ENCODE measurements at places on chromosomes 12 and 14.

- DNase-seq, result peak; percentile 57
These were observed 359.8 kb downstream of the BTG1 start for GRCh38 chr12:91785655-91786498.

- no peak for DNase-seq
These were observed 46.7 kb downstream of the FAM222A start for GRCh38 chr12:109760031-109760929.

DNA sequence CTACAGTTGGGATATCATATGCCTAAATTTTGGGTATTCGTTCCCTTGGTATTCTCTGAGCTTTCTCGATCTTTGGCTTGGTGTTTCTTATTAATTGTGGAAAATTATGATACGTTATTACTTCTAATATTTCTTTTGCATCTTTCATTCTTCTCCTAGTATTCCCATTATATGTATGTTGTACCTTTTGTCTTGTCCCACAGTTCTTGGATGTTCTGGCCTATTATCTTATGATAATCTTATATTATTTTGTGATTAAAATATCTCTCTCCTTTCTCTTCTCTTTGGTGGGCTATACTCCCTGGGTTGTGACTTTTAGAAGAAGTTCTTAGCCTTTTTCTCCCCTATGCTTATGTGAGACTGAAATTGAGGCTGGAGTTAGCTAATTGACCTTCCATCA is 25.2 kb downstream of the PTCSC3 start:
- DNase-seq, result no peak

DNA sequence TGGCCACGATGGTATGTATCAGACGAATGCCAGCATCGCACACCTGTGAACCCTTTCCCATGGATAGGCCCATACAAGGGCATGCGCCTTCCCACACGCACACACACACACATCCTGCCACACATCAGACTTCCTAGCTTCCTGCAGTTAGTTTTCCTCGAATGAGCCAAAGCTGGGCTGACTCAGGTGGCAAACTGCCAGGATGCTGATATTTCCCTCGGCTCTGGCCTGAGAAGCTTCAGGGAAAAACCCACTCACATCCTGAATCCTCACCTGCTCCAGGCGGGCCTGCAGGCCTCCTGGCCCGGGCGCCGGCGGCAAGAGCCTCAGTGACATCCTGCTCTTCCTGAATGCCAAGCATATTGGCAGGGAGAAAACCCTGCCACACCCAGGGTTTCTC is 22.4 kb downstream of the CALM1 start:
- DNase-seq, result peak; percentile 88

DNA sequence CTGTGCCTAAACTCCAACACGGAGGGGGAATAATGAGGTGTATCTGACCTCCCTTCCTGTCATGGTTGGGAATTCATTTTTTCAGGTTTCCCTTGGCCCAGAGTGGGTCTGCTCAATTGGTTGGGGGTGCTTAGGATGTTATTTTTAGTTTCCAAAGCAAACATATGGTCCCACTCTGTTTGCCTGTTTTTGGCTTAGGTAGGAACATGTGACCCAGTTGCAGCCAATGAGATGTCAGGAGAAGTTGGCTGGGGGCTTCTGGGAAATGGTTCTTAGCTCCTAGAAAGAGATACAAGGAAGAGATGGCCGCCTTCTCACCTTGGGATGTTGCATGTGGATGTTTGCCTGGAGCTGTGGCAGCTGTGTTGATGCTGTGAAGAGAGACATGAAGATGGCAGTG is 147.9 kb upstream of the RFLNA start:
- DNase-seq, result no peak

DNA sequence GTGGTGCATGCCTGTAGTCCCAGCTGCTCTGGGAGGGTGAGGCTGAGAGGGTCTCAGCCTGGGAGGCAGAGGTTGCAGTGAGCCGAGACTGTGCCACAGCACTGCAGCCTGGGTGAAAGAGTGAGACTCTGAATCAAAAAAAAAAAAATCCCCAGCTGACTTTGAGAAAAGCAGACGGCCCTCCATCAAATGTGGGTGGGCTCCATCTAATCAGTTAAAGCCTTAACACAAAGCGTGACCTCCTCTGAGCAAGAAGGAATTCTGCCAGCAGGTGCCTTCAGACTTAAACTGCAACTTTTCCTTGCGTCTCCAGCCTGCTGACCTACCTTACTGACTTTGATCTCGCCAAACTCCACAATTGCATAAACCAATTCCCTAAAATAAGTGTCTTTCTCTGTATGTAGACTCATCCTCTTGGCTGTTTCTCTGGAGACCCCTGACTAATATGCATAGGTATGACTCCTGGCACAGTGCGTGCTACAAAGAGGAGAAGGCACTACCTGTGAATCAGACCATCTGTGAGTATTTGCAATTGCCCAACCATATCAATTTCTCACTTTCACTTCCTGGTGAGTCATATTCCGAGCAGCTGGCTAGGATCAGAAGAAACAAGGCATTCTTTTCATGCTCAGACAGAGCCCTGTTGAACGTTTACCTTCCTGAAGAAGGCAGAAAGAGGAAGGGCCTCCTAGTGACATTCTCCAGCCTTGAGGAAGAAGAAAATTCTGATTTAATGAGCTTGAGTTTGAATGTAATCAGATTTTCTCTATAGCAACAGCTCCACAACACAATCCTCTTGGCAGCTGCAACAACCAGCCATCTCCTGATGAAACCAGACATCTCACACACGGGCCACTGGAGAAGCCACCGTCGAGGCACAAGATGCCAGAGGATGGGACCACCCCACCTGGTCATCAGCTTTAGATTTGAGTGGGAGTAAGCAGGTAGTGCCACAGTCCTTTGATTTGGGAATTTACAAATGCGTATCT is 54.3 kb downstream of the CLMN start:
- peak; percentile 36 for DNase-seq

DNA sequence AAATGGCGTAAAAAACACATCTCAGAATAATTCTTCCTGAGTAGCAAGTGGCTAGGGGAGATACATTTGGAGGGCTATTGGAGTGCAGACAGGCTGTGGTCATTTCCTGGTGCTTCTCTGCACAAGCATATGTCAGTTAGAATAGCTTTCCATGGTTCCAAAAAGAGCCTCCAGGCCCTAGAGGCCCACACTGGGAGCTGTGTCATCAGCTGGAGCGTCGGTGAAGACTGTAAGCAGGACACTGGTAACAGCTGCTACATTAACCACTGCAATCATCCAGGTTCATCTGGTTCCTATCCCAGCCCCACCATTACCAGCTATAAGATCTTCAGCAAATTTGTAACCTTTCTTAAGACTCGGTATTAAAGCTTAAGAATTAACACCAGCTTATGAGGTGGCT is 31.7 kb upstream of the APPL2 start:
- DNase-seq, result no peak

- no peak for DNase-seq
These were observed 35.6 kb downstream of the CCDC88C start for GRCh38 chr14:91381801-91382670.
